ENCODE measurements at places on chromosomes 16 and 17.
A peak's percentile ranks its signal among the peaks of the same experiment; 100 is the strongest.

GRCh38 chr17:39036009-39036408 lies 68.8 kb upstream of the FBXO47 start:
- no peak for DNase-seq

DNA sequence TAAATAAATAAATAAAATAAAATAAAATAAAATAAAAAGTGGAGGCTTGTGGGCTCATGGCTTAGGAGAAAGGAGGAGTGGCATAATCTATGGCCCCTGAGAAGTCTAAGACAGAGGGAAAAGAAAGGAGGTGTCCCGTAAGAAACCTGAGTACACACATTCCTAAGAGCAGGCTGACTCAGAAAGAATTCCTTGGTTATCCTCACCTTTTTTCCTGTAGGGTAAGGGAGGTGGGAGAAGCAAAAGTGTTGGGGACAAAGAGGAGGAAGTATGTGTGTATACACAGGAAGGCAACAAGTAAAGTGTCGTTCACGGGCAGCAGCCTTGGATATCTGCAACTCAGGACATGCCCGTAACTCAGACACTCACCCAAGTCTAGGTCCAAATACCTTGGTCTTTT lies 29.3 kb downstream of the MARF1 start:
- DNase-seq: no peak

- DNase-seq: no peak
These were observed 2288.4 kb downstream of the TP53TG3F start for GRCh38 chr16:35747658-35748455.

DNA sequence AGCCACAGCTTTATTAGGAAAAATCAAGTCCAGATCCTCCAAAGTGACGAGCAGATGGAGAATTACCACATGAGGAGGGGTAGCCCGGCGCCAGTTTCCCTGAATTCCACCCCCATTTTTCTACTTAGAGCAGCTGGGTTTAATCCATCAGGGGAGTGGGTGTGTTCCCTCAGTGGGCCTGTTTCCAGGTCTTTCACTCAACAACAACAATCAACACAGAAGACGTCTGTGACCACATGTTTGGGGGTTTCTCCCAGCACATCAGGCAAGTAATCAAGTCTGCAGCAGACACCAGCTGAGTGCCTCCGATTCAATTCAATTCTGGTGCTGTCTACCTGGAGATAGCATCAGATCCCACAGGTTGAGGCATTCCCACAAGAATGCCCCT lies 6.8 kb downstream of the SLC6A2 start:
- peak; percentile 93 for DNase-seq

GRCh38 chr16:79639576-79640311 lies 39.2 kb upstream of the MAF start:
- DNase-seq: no peak

GRCh38 chr17:58918884-58919283 lies 163.2 kb downstream of the PPM1E start:
- DNase-seq: no peak

GRCh38 chr16:11302977-11303376 lies 21.8 kb upstream of the PRM1 start:
- DNase-seq: no peak

All from muscle of arm (tissue), 14 donors.